ENCODE measurements at places on chromosomes 6 and 20.

GRCh38 chr6:138145402-138145801 is 16.3 kb upstream of the ARFGEF3 start:
- no peak for DNase-seq

DNA sequence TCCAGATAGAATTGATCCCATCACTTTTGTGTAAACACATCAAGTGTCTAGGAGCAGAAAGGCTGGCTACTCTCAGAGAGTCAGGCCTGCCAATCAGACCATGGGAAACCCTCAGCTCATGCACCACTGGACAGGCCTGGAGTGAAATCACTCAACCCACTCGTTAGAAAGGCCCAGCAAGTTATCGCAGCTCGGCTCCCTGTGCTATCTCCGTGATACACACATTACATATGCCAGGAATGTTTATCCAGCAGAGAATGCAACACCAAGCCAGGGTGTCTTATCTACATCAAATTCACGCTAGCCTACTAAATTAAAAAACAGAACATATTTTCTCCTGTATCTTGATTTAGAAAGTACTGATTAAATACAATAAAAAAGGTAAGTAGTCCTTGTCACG is 232.4 kb upstream of the FOXQ1 start:
- DNase-seq: no peak

GRCh38 chr6:131059486-131059885 is 3.6 kb downstream of the EPB41L2 start:
- no peak for DNase-seq

- DNase-seq: no peak
Observed at GRCh38 chr6:30234356-30234755, 21.1 kb upstream of the TRIM26 start.

- peak; percentile 36 for DNase-seq
Observed at GRCh38 chr6:119129148-119129967, 50.9 kb upstream of the FAM184A start.

GRCh38 chr6:19535351-19535750 is 301.8 kb upstream of the ID4 start:
- no peak for DNase-seq

DNA sequence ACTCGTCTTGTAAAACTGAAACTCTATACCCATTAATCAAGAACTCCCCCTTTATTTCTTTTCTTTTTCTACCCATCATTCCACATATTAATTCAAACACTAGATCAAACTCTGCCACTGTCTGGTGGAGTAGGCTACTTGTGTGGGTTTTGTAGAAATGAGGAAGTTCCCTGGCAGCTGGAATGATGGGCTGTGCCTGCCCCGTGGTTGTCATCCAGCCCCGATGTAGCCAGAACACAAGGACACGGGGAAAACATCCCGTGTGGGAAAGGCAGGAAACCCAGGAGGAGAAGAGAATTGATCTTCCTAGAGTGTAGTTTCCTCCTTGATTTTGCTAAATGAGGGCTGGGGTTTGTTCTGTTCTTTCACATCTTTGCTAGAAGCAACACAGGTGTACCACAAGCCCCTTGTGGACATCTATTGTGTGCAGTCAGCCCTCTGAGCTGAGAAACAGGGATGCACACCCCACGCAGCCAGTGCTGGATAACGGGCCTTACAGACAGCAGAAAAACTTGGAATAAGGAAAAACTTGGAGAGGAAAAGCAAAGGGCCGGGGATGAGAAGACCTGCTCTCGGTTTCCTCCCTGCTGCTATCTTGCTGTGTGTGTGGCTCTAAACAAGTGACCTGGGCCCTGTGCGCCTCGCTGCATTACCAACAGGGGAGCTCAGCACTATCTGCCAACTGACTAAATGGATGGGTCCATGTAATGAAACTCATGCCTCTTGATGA is 88.0 kb downstream of the SCML4 start:
- no peak for DNase-seq

GRCh38 chr6:149820506-149820905 is 43.7 kb downstream of the LRP11 start:
- DNase-seq: no peak

DNA sequence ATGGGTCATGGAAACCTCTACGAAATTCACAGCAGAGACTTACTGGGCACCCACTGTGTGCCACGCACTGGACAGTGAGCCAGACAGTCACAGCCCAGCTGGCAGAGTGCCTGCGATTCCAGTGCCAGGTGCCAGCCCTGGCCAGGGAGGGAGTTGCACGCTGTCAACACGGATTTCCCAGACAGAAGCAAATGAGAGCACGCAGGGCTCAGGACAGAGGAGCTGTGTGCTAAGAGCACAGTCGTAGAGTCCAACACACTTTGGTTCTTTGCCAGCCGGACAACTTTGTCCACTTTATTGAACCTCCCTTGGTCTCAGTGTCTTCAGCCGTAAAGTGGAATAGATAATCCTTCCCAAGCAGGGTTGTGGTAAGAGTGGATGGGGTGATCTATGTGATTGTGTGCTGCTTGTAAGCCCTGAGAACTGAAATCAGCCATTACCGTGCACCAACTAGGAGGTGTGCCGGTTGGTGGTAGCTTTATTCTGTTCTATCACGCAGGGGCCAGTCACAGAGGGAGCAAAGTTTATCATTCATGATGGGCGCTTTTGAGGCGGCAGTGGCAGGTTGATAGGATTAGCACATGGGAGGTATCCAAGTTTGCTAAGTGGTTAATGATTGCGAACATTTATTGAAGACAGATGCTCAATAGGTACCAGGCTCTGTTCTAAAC is 40.6 kb downstream of the SIRPA start:
- no peak for DNase-seq

- peak; percentile 51 for DNase-seq
Observed at GRCh38 chr6:13725570-13725969, 13.9 kb upstream of the RANBP9 start.

GRCh38 chr6:163863565-163863964 is 449.0 kb downstream of the QKI start:
- DNase-seq: no peak

DNA sequence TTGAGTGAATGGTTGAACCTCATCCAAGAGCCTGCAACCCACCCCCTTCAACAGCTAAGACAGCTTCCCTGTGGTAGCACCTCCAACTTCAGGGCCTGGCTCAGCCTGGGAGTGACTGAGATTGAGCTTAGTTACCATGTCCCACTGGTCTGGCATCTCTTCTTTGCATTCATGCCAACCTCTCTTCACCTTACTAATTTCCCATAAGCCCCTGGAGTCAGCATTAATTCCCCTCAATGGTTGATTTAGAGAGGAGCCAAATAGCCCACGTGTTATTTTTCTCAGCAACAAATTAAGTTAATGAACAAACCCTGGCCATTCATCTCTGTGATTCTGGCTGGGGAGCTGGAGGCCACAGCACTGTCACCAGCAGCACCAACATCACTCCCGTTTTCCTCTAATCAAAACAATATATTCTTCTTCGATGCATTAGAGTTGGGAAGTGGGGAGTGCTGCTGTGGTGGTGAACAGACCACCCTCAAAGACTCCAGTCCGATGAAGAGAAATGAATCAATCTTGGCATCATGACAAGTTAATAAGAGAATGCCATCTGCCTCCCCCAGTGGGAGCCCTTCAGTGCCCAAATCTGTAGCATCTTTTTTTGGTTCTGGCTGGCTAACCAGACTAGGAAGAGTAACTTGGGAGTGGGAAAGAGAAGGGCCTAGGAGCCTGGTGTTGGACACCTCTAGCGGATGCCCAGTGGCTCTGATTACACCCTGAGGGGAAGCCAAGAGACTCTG is 316.9 kb upstream of the RNF24 start:
- no peak for DNase-seq

DNA sequence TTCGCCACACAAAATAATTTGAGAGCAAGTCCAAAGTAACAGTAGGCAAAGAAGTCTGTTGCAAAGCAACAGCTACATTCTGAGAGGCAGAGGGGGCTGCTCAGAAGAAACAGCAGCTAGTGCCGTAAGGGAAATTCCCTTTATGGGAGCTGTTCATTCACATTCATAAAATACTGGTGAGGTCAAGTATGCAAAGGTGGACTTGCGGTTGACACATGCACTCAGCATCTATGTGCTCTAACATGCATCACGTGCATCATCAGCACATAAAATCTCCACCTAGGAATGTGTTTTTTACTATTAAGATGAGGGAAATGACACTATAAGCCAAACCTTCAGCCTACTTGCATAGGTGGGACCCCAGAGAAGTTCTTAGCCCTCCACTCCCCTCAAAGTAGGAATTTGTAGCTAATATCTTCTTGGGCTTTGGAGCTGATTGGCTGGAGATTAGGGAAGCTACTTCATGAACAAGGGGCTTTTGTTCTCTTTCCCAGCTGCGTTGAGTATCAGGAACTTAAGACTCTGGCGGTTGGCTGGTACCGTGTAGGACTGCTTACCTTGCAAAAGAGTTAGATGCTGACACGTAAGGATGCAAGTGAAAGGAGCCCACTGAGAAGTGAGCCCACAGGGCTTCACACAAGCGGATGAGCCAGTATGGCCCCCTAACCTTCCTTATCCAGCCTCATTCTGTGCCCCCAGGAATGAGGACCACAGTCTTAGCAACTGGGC is 12.4 kb downstream of the CST3 start:
- no peak for DNase-seq

GRCh38 chr6:125310994-125311649 is 9.4 kb upstream of the HDDC2 start:
- no peak for DNase-seq

- no peak for DNase-seq
Observed at GRCh38 chr6:160051390-160051789, 70.2 kb upstream of the SLC22A1 start.
